ENCODE measurements at places on chromosomes 2 and 18.

DNA sequence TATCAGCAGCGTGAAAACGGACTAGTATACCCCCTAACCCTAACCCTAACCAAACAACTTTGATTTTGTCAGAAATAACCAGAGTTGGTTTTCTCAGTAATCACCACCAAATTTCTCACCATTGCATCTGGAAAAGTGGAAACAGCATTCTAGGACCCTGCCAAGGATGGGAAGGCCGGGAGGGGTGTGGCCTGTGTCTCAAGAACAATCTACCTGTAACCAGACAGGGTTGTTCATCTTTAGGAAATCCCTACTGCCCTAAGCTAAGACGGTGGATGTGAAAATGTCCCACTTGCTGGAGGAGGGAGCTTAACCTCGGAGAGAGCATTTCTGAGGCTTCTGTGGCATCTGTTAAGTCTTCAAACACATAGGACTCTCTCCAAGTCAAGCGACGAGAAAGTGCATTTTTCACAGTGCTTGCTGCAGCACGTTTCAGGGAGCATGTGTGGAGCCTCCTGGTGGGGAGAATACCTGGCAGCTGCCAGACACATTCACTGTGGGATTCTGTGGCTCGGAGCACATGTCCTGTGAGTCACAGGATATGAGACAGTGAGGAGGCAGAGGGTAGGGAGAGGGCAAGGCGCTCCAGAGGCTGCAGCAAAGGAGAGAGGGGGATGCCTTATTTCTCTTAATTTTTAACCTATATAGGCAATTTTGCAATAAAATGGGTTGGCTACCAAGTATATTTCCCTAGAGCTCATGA, 207.5 kb downstream of the SPP2 start:
- no peak for DNase-seq

DNA sequence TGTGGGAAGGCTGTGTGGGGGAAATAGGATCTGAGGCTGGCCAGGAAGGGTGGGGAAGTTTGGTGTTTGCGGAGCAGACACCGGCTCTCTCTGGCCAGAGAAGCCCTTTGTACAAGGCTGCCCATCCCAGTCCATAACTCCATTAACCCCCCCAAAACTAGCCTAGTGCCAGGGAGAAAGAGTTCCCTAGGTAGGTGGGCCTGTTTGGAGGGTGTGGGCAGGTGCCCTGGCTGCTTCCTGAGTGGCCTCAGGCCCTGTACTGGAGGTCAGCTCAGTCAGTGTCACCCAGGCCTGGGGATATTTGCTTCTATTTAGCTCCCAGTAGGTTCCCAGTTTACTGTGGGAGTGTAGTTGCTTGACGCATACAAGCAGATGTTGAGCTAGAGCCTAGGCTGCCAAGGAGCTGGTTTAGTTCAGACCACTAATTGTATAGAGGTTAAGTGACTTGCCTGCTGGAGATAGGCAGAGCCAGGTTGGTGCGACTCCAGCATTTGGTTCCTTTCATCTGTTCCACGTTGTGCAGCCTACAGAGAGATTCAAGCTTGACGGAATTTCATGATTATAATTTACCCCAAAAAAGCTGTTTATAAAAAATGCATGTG, 2.9 kb upstream of the GREB1 start:
- DNase-seq, result no peak

GRCh38 chr2:46699934-46700256, 215.7 kb downstream of the MCFD2 start:
- no peak for DNase-seq

- no peak for DNase-seq
Observed at GRCh38 chr18:79682894-79683625, 3.5 kb downstream of the CTDP1 start.

GRCh38 chr2:32559136-32559535, 68.7 kb upstream of the TTC27 start:
- peak; percentile 86 for DNase-seq

DNA sequence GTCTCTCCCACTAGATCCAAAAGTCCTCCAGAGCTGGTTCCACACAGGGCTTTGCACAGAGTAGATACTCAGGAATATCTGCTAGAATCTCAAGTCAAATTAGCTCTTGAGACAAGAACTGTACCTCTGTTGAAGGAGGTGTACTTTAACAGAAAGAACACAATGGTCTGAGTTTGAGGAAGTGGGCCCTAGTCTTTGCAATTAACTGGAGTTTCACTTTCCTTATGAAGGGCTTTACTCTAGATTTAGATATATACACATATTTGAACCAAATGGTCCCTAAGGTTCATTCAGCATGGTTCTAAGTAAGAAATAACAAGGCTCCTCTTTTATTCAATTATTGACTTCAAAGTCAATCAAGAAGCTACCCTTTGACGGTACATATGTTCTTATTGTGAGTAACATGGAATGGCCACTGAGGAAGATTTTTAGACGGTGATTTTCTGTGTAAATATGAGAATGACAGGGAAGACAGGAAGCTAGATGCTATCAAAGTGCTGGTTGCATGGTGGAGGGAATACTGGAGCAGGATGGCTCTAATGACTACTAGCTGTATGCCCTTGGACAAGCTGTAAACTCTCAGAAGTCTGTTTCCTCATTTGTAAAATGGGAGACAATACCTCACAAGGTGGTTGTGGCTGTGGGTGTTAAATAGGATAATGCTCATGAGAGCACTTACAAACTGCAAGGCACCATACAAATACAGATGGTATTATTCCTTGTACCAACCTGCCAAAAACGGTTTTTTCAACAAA, 73.5 kb upstream of the SERTAD2 start:
- no peak for DNase-seq

DNA sequence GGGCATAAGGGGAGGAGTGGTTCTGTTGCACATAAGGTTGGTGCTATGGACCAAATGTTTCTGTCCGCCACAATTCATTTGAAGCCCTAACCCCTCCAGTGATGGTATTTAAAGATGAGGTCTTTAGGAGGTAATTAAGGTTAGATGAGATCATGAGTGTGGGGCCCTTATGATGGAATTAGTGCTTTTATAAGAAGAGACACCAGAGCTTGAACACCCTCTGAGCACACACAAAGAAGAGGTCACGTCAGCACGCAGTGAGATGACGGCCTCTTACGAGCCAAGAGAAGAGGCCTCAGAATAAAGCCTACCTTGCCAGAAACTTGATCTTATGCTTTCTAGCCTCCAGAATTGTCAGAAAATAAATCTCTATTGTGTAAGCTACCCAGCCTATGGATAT, 386.4 kb upstream of the CYRIA start:
- no peak for DNase-seq

DNA sequence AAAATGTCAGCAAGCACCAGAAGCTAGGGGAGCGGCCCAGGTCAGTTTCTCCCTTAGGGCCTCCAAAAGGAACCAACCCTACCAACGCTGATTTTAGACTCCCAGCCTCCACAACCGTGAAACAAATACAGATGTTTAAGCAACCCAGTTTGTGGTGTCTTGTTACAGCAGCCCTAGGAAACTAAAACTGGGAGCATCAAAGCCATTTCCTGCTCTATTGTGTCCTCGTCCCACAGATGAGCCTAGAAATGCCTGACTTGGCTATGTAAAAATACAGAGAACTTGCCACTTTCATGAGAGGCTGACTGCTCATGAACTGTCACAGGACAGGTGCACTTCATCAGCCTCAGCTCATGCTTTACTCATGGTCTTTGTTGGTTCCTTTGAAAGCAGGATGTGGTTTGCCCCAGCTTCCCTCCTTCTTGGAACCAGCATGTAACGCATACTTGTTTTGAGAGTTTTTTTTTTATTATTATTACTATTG, 97.6 kb upstream of the SLC39A10 start:
- no peak for DNase-seq

DNA sequence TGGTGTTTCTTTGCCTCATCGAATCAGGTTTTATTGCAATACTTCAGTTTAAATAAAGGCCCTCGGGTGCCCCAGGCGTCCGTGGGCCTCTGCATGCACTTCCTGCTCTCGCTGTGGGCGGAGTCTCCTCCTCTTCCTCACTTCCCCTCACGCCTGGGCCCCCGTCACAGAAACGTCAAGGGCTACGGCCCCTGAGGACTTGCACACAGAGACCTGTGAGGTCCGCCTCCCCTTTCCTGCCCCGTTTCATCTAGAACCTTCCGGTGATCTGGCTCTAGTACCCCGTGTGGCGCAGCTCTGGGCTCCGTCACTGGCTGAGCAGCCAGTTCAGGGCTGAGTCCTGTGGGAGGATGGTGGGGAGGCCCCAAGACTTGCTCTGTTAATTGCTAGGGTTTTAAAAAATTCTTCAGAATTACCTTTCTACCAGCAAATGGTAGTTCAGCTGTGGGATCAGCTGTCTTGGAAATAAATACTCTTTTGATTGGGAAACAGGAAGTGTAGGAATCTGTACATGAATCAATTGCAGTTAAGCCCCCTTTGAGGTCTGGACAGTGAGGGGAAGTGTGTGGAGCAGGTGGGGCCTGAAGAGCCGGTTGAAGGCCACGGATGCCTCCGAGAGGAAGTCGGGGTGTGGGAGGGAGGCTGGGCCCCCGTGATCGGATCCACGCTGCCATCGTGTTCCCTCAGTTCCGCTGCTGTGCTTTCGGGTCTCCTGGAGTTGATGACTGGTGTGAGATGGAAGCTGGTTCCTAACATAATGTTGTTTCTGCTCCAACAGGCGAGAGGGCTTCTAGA, 10.2 kb downstream of the NFATC1 start:
- peak; percentile 59 for DNase-seq

GRCh38 chr2:46584134-46584848, 104.9 kb downstream of the TMEM247 start:
- no peak for DNase-seq

GRCh38 chr2:208999911-209000310, 423.9 kb upstream of the MAP2 start:
- DNase-seq, result no peak

DNA sequence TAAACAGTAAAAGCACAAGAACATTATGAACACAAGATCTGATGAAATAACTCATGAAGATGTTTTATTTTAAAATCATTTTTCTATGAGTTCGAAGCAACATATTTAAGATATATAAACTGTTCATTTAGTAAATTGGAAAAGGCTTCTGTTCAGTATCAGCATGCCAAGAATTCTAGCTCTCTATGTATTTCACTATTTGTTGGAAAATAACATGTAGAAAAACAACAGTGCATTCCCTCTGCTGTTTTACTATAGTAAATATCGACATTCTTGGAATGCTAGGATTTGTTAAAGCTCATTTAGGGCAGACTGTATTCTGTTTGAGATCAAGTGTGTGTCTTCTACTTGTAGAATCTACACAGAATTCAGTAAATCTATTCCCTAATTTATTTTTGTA, 750.2 kb downstream of the CCDC85A start:
- no peak for DNase-seq

DNA sequence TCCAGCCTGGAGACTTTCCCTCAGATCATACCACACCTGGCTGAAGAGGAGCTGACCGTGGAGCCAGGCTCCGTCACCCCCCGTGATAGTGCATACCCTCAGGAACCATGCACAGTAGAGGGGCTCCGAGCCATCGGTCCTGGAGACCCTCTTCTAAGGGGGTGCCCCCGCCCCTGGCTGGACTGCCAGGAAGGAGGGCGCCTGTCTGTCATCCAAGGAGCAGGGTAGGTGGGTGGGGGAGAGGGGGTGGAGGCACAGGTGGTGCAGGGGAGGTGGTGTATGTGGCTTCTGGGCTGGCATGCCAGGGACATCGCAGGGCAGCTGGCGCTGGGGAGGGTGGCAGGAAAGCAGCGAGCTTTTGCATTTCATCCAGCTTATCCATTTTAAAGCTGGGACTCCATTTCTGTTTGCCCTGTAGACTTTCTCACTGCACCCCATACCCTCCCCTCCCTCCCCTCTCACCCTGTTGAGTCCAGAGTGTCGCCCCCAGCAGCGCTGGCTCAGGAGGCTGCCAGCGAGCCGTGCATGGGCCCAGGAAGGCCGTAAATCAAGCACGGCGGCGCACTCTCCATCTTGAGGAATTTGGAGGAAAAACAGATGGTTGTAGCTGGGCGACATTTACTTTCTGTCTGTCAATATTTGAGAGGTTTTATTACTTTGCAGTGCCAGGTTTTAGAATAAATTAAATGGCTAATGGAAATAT, 56.2 kb upstream of the HS6ST1 start:
- no peak for DNase-seq

DNA sequence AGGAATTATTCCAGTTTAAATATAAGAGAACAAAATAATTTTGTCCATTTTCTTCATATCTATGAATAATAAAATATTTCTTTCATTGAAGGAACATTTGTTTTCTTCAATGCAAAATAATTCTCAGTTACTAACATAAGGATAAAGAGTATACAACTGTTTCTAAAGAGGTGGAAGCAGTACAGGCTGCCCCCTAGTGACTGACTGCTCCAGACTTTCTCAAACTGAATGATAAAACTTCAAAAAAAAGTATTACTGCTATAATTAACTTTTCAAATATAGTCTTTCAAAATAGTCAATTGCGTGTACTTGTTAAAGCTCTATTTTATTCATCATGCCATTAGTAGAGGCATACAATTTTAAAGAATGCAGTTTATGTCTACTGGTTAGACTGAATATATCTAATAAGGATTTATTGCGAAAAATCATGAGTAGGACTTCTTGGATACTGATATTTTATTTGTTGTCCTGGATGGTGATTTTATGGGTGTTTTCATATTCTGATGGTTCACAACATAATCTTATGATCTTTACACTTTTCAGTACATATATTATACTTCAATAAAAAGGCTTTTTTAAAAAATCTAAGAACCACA, 100.1 kb downstream of the WDPCP start:
- DNase-seq, result peak; percentile 37

GRCh38 chr2:43129676-43130547, 96.5 kb downstream of the ZFP36L2 start:
- DNase-seq, result no peak

- DNase-seq, result no peak
Observed at GRCh38 chr2:58834404-58834803, 593.3 kb upstream of the FANCL start.

GRCh38 chr18:50727721-50728471, 91.9 kb downstream of the MRO start:
- DNase-seq, result no peak

DNA sequence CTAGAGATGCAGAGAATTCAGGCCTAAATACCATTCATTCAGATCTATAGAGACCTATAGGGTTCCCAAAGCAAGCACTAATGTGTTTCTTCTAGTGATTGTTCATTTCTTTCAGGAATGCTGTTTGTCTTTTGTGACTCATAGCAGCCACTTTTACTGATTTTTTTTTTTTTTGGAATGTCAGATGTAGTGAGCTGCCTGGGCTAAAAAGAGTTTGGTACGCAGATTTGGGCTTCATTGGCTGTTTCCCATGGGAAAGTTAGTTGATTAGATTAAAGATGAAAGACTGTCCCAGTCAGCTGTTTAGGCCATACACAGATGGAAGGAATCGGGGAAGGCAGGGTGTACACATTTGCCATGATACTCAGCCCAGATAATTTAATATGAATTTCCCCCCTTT, 87.6 kb downstream of the CDC42EP3 start:
- DNase-seq, result no peak

DNA sequence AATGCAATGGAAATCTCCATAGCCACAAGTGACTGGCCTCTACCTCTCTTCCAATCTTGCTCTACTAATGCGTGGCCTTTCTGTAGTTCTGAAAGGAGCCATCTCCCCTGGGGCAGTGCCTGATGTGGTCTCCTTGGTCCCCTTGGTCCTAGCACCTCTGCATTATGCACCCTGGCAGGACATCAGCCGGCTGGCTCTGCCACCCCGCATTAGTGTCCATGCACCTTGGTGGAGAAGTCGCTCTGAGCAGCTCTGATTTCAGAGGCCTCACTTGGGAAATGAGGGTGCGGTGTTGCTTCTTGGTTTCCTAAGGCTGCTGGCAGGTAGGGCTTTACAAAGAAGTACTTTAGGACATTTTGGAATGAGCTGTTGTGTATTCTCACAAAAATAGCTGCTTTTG, 317.9 kb downstream of the GBX2 start:
- no peak for DNase-seq

Measured in globus pallidus (tissue), 1 donor.